ENCODE measurements at places on chromosomes 12 and 14.
A peak's percentile ranks its signal among the peaks of the same experiment; 100 is the strongest.

DNA sequence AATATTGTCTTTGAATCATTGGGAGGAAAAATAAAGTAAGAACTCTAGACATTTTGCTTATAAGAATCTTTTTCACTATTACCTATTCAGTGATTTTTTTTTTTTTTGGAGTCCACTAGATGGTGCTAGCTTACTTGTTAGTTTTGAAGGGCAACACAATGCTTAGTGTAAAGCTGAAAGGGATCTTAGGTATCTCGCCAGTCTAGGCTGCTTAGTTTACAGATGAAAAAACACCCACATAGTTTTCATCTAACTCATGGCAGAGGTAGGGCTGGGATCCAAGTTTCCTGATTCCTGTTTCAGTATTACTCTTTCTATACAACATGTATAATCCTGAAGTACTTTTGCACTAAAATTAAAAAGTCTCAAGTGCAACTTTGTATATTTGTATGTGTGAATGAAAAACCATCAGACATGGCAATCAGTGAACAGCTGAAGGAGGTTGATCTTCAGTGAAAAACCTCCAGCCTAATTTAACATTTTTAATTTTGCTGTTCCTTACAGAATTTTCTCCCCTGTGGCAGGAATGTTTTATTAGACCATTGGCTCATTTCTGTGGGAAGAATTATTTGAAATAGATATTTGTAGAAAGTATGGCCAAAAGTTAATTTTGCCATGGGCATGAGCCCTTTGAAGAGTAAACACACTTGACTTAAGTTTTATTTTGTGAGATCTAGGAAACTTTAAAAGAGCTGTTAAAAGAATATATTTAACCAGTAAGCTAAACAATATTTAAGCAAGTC is 40.7 kb downstream of the LRRIQ1 start:
- no peak for DNase-seq

- DNase-seq, result peak; percentile 44
Measured at GRCh38 chr12:49342066-49342913, 4.4 kb upstream of the DNAJC22 start.

GRCh38 chr12:11853126-11853525 is 203.7 kb downstream of the ETV6 start:
- DNase-seq, result no peak

GRCh38 chr14:62103464-62103863 is 341.2 kb downstream of the SNAPC1 start:
- no peak for DNase-seq

DNA sequence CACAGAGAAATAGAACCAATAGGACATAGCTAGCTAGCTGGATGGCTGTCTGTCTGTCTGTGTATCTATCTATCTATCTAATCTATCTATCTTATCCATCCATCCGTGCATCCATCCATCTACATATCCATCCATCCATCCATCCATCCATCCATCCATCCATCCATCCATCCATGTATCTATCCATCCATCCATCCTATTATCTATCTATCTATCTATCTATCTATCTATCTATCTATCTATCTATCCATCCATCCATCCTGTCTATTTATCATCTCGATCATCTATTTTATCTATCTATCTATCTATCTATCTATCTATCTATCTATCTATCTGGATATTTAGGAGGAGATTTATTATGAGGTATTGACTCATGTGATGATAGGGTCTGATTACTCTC is 84.9 kb downstream of the DNAH10 start:
- DNase-seq, result no peak

DNA sequence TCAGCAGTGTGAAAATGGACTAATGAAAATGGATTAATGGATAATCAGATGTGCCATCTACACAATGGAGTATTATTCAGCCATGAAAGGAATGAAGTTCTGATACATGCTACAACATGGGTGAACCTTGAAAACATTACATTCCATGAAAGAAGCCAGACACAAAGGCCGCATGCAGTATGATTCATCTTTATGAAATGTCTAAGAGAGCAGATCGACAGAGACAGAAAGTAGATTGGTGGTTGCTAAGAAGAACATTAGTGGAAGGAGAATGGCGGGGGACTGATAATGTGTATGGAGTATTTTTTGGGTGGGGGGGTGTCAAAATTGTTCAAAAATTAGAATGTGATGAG is 47.3 kb downstream of the PRKAB1 start:
- DNase-seq, result no peak

- DNase-seq, result no peak
Measured at GRCh38 chr14:68794130-68794850, 1.4 kb upstream of the ZFP36L1 start.

DNA sequence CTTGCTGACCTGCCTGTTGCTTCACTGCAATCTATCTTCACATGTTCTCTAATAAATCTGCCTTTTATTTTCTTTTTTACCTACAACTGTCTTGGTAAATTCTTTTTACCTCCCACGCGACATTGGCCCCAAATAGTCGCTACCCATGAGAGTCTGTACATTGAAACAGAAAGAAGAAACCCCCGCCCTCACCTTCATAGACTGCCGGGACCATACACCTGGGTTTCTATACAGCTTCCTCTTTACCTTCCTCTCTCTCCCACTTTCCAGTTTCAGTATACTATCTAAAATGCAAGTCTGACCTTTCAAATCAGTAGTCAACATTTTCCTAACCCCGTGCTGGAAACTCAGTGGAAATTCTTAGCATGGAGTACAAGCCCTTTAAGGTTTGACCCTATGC is 4.8 kb downstream of the SLC8A3 start:
- no peak for DNase-seq

- DNase-seq, result no peak
Measured at GRCh38 chr12:83826112-83826511, 1086.5 kb downstream of the SLC6A15 start.

DNA sequence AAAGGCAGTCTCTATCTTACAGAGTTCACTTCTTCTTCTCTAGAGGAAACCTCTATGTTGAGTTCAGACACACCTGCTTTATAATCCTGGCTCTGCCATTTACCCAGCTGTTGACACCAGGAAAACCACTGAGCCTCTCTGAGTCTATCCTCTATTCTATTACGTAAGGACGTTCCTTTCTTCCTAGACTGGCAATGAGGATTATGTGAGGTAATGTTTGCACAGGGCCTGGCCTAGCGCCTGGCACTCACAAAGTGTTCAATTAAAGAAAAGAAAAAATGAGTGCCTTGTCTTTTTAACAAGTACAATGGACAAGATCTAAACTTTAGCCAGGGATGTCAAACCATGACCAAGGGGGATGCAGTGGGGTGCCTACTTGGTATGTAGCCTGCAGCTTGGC is 641.9 kb upstream of the TBX3 start:
- DNase-seq, result no peak

DNA sequence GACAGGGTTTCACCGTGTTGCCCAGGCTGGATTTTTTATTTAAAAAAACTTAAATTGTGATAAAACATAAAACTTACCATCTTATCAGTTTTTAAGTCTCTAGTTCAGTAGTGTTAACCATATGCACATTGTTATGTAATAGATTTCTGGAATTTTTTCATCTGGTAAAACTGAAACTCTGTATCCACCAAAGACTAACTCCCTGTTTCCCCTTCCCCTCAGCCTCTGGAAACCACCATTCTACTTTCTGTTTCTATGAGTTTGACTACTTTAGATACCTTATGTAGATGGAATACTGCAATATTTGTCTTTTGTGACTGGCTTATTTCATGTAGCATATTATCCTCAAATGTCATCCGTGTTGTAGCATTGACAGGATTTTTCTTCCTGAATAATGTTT is 12.8 kb upstream of the PLEKHG3 start:
- no peak for DNase-seq

DNA sequence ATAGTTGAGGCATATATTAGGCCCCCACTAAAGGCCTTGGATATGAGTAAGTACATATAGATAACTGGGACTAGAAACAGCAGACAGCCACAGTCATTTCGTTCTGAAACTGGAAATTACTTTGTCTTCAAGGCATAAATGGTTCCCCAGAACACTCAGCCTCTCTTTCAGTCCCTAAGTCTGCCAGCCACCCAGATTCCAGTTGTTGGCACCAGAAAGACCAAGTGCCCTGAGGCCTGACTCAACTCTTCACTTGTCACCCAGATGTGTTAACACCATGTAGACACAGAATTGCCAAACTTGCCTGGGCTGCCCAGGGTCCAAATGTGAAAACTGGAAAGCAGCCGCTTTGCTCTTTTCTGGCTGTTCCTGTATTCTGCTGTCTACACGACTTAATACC is 3.0 kb upstream of the LGALS3 start:
- DNase-seq, result no peak

- DNase-seq, result no peak
Measured at GRCh38 chr12:109087250-109087649, 6.0 kb downstream of the ALKBH2 start.

DNA sequence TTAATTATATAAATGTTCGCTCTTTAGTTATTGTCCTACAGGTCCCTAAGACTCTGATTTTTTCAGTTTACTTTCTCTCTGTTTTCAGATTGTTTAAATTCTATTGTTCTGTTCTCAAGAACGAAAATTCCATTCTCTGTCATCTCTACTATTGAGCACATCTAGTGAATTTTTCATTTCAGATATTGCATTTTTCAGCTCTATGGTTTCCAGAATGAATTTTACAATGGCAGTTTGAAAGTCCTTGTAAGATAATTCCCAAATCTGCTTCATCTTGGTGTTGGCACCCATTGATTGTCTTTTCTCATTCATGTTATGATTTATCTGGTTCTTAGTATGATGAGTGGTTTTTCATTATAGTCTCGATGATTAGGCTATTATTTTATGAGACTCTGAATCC is 519.6 kb upstream of the LRFN5 start:
- DNase-seq, result no peak

- no peak for DNase-seq
Measured at GRCh38 chr12:42235426-42235825, 2.6 kb downstream of the YAF2 start.

DNA sequence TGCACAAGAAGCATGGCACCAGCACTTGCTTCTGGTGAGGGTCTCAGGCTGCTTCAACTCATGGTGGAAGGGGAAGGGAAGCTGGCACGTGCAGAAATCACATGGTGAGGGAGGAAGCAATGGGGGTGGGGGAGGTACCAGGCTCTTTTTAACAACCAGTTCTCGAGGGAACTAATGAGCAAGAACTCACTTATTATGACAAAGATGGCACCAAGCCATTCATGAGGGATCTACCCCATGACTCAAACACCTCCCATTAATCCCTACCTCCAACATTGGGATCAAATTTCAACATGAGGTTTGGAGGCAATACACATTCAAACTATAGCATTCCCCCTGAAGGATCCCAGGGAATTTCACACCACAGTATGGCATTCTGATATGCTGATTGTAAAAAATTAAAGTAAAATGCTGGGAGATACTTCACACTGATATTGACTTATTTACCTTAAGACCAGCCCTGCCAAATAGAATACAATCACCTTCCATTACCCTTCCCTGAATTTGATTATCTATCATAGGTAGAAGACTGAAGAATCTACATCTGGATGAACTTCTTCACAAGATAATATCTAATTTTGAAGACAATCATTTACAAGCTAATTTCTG is 201.7 kb upstream of the PLXNC1 start:
- DNase-seq, result no peak

- no peak for DNase-seq
Measured at GRCh38 chr14:36771028-36771640, 109.5 kb downstream of the PAX9 start.

GRCh38 chr14:20719777-20720176 is 25.9 kb upstream of the EDDM3A start:
- DNase-seq, result no peak

- peak; percentile 72 for DNase-seq
Measured at GRCh38 chr12:52884526-52885293, 20.2 kb downstream of the KRT8 start.

- no peak for DNase-seq
Measured at GRCh38 chr14:24196071-24197055, 1.1 kb upstream of the TM9SF1 start.

- DNase-seq, result no peak
Measured at GRCh38 chr12:29711381-29711780, 72.4 kb downstream of the TMTC1 start.

GRCh38 chr12:108634341-108634751 is 652 bp upstream of the SELPLG start:
- DNase-seq, result no peak

DNA sequence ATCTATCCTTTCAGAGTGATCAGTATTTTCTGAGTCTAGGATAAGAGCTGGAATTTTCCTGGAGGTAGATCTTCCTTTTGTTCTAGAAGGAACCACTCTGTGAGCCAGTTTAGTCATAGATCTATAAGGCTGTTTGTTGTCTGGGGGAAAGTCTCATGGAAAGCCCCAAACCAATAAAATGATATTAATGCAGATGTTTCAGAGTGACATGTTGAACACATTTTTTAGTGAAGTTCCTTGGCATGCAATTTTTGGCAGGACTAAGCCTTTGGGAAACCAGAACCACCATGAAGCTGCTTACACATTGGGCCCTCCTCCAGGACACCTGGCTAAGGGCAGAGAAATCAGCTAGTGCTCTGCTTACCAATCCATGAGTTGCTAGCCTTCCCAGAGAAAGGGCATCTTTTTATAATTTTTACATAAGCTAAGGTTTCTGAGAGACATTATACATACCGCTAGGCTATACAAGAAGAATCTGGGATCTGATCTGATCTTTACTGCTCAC is 101.5 kb upstream of the PCED1B start:
- no peak for DNase-seq

- DNase-seq, result no peak
Measured at GRCh38 chr14:65948302-65948701, 535.8 kb downstream of the FUT8 start.

DNA sequence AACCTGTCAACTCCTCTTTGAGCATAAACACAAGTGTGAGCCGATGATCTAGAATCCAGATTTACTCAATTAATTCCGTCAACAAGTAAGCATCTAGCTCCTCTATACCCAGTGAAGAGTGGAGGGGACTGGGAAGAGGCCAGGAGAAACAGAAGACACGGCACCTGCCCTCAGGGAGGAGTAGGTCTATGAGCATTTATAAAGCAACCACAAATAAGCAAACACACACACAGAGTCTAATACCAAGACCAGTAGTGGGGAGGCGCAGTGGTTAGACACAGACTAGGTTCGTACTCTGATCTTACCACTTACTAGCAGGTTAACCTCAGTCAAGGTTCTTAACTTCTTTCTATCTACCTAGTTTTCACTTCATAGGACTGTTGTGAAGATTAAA is 5.9 kb upstream of the FOXN3 start:
- DNase-seq, result no peak

DNA sequence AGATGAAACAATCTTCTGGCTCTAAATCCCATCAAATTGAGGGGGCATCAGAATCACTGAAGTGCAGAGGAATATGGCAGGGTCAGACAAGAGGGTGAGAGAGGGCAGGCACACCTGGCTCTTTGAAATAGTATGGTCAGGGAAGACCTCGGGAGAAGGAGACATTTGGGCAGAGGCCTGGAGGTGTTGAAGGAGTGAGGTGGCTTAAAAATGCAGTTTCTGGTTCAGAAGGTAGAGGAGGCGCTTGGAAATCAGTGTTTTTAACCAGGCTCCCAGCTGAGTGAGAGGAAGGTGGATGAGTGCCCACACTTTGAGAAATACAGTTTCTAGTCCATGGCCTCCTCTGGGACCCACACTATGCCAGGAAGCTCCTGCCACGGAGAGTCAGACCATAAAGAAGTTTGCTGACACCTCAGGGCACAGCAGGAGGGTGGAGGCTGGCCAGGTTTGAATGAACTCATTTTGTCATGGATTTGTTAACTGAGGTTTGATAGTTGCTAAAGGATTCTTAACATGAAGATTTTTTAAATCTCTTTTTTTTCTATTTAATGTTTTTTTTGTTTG is 20.1 kb downstream of the NID2 start:
- no peak for DNase-seq

GRCh38 chr12:42779186-42779859 is 189.8 kb upstream of the PRICKLE1 start:
- no peak for DNase-seq

- DNase-seq, result no peak
Measured at GRCh38 chr14:39827901-39828655, 395.8 kb upstream of the FBXO33 start.
